ENCODE measurements at places on chromosomes 1 and 21.

DNA sequence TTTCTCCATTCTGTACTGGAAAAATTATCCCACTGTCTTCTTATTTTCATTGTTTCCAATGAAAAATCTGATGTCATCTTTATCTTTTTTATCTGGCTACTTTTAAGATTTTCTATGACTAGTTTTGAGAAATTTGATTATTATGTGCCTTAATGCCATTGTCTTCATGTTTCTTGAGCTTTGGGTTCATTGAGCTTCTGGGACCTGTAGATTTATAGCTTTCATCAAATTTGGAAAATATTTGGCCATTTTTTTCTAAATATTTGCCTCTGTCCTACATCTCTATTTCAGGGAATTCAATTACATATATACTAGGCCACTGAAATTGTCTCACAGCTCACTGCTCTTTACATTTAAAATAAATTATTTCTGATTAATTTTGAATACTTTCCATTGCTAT lies 38.7 kb upstream of the KCNH1 start:
- no peak for DNase-seq

DNA sequence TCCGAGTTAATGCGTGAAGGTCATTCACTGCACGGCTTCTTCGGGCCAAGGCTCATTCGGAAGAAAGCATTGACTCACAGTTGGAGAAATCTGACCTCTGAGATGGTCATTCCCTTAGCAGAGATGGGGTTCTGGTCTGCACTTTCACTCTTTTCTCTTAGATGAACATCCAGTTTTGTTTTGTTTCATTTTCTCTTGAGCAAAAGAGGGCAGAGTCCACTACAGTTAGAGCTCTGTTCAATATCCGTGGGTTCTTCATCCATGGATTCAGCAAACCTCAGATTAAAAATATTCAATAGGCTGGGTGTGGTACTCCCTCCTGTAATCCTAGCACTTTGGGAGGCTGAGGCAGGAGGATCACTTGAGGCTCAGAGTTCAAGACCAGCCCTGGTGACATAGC lies 57.4 kb upstream of the SIPA1L2 start:
- DNase-seq: no peak

- DNase-seq: no peak
Measured at GRCh38 chr1:167864392-167865032, 49.4 kb downstream of the ADCY10 start.

DNA sequence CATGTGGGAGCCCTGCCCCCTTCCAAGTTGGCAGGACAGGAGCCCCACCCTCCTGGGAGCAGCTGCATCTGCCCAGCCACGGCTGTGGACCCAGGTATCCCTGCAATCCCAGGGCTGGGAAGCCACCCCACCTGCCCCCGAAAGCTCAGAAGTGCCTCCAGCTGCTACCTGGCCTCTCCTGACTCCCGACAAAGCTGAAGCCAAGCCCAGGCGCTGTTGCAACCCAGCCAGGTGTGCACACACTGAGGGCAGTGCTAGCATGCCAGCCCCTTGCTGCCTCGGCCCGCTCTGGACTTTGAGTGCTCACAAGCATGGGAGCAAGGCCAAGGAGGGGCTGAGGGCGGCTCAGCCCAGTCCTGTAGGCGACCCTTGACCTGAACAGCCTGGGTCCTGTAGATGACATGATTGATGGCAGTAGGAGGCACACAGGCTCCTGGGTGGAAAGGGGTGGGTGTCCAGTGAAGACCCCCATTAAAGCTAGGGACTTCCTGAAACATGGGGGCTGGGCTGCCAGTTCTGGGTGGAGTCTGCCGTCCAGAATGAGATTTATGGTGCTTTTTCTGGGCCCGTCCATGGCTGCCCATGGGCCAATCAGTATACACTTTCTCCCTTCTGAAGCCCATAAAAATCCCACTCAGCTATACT lies 2.8 kb upstream of the SSU72 start:
- DNase-seq: no peak

DNA sequence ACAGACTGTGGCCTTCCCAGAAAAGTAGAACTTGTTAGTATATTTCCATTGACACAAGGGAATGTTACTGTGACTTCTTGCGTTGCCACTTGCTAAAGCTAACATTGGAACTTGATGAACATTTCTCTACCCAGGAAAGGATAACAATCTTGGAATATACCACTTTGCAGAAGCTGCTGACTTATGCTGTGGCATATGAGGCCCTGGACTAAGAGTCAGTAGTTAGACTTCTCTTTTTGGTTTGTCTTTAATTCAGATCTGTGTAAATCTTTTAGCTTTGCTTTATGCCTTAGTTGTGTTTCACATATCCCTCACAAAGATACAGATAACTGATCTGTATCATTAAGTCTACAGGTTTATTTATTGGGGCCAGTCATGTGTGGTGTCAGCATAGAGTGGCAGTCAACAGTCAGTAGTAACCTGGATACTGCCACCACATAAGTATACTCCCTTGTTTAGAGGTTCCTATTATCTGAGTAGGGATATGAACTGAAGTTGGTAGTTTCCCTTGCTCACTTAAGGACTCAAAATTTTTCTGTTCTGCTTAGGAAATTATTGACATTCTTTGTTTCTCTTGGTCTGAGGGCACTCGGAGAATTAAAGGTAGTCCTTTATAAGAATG lies 14.7 kb downstream of the RNF2 start:
- DNase-seq: no peak

DNA sequence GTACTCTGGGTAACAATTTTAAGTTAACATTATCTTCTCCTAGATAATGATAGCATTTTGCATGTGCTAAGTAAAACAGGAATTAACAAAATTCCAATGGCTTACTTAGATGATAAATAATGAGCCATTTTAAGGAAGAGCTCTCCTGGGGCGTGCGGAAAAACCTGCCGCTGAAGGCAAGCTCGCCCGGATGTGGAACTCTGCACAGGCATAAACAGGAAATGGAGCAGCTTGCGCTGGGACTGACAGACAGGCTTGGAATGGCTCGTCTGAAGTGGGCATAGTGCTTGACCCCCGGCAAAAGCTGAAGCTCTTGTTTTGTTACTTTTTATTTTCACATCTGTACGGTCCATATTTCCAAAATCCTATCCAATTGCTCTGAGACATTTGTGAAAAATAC lies 169.2 kb downstream of the ZNF281 start:
- DNase-seq: no peak

GRCh38 chr1:57431400-57431799 lies 7.5 kb upstream of the DAB1 start:
- no peak for DNase-seq

DNA sequence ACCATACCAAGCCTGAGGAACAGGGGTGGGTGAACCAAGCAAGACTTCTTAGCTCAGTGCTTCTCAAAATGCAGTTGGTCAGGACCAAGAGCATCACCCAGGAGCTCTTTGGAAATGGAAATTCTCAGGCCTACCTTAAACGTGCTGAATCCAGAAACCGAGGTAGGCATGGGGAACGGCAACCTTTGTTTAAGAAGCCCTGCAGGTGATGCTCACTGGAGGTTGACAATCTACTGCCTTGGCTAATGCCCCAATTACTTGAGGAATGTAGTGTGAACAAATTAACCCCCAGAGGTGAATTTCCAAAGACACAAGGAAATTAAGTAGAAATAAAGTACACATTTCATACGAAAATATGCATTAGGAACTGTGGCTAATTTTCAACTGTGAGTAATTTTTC lies 5.3 kb downstream of the PTPN14 start:
- DNase-seq: no peak

- DNase-seq: peak; percentile 42
Measured at GRCh38 chr1:230797942-230798365, 50.8 kb downstream of the CAPN9 start.

- no peak for DNase-seq
Measured at GRCh38 chr1:228012555-228012954, 5.8 kb downstream of the WNT3A start.
